ENCODE measurements at places on chromosomes 1 and 21.

GRCh38 chr1:164958982-164959768 is 397.3 kb downstream of the LMX1A start:
- DNase-seq: no peak

DNA sequence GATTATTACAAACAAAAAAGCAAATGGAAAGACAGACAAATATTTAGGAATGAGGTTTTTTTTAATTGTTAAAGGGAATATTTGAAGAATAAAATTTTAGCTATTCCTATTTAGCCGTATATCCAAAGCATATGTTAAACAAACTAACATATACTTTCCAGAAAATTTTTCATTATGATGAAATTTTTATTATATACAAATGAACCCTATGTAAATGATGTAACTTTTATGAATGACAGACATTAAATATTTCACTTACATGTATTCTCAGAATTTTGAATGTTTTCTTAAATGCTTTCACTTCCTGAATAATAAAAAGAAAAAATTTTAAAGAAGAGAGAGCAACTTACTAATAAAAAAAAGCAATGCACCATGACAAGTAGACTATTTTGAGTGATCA is 15.8 kb downstream of the LHX9 start:
- no peak for DNase-seq

GRCh38 chr1:167599957-167600581 is 30.0 kb upstream of the RCSD1 start:
- no peak for DNase-seq

GRCh38 chr1:109717729-109718128 is 5.7 kb downstream of the GSTM5 start:
- no peak for DNase-seq

DNA sequence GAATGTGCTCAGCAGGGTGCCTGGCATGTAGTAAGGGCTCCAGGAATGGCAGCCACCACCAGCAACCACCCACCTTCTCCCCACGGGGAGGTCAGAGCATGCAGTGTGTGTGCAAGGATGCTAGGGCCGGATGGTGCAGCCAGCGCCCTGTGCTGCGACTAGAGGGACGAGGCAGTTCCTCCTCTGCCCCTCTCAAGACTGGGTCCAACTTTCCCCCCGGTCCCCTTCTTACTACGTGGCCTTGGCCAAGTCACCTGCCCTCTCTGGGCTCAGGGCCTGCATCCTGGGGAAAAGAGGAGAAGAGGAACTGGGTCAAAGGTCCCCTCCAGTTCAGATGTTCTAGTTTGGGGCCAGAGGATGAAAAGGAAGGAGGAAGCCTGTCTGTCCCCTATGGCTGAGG is 71.6 kb upstream of the TARDBP start:
- DNase-seq: no peak

GRCh38 chr1:144101397-144102045 is 129.7 kb upstream of the FAM72C start:
- peak; percentile 7 for DNase-seq

- DNase-seq: peak; percentile 15
Observed at GRCh38 chr1:89632657-89633247, at the start of gene LRRC8C. Gene LRRC8C (plus strand): TSS chr1:89633120. CDS start chr1:89686474, 53,354 bp downstream.

DNA sequence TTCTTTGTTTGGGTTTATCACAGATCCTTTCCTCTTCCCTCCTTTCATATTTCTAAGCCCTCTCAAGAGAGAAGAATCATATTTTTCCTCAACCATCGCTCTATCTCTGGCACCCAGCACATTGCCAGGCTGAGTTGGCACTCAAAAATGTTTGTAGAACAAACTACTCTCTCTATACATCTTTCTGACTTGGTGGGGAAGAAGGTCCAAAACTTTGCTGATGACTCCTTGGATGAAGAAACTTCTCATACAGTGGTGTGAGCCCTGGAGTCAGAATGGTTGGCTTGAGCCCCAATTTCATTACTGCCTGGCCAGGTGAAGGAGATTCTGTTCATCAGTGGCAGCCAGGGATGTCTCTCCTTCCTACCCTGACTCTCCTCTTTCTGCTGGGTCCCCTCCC is 11.9 kb downstream of the ALX3 start:
- DNase-seq: no peak

- DNase-seq: no peak
Observed at GRCh38 chr1:202462342-202463076, 114.0 kb downstream of the PPP1R12B start.

DNA sequence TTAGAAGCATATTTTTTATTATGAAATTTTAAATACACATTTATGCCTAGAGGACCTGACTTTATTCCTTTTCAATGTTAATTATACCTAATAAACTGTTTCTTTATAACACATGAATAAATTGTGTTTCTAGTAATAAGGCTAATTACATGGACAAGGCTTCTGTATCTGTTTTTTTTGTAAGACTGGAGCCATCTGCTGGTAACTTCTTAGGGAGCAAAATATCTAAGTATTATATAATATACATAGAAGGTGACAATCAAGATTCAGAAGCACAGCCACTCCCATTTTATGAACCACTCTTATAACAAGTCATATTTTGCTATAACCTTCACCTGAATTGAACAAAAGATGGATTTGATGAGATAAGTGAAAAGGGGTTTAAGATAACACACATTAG is 84.2 kb downstream of the LBR start:
- no peak for DNase-seq

- no peak for DNase-seq
Observed at GRCh38 chr1:1664941-1665814, 6.4 kb upstream of the CDK11B start.

GRCh38 chr1:158191299-158191698 is 10.6 kb downstream of the CD1D start:
- no peak for DNase-seq

DNA sequence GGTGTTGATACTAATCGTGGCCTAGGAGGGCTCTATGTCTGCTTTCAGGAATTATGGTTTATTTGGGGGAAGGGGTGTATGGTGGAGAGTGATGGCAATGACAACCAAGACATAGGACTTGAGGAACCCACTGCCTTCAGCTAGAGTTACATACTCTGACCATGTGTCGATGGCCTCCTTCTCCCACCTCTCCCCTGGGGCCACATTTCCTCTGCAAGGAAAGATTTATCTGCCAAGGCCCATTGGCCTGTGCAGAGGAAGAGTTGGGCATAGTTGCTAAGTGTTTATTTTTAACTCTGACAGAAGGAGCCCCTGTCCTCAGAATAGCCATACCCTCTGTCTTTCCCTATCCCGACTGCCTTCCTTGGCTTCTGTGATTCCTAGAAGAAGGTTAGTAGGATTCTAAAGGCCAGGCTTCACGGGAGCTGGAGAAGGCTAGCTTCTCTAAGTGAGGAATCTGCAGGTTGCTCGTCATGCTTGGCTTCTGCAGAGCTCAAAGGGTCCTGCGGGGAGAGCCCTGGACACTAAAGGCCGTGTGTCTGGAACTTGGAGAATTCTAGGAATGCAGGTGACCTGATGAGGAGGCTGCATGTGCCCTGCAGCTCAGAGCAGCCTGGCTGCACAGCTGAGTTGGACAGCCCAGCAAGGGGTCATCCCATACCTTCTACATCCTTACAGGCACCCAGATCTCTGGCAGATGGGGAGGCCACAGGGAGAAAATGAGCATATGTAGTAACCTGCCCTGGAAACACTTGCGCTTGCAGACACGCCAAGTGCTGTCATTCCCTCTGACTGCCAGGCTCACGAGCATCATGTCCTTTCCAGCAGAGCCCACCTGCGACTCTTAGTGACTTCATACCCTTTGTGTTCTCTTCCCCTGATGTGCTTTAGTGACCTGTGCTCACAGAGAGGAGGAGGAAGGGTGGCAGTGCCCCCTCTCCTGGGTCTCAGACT is 9.7 kb downstream of the MAPKAPK2 start:
- DNase-seq: no peak

GRCh38 chr1:177077734-177078499 is 86.6 kb downstream of the ASTN1 start:
- DNase-seq: no peak

GRCh38 chr1:225280563-225280962 is 147.3 kb downstream of the LBR start:
- DNase-seq: no peak

DNA sequence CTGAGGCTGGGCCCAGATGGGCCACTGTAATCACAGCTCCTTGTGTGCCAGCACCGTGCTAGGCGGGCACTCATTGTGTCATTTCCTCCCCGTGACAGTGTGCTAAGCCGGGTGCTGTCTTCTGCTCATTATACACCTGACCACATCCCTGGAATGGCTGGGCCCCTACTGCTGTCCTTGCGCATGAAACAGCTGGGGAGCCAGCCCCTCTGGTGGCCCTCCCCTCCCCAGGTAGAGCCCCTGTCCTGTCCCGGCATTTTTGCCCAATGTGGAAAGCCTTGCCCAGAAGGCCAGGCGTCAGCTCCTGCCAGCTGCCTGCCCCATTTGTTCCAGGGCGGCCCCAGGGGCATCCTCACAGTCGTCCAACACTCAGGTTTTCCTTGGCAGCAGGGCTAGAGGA is 107.4 kb upstream of the CASZ1 start:
- no peak for DNase-seq

- no peak for DNase-seq
Observed at GRCh38 chr1:156643778-156644092, 1.8 kb downstream of the BCAN start.

DNA sequence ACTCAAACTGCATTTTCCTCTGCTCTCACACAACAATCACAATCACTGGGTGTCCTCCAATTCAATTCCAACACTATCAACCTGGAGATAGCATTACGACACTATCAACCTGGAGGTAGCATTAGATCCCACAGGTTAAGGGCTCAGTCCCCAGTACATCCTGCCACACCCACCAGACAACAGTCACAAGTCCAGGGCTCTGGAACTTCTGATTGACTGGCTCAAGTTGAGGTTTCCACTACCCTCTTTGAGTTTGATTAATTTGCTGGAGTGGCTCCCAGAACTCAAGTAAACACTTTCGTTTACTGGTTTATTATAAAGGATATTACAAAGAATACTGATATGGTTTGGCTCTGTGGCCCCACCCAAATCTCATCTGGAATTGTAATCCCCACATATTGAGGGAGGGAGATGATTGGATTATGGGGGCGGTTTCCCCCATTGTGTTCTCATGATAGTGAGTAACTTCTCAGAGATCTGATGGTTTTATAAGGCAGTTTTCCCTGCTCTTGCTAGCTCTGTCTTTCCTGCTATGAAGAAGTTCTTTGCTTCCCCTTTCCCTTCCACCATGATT is 49.6 kb upstream of the ARHGAP29 start:
- no peak for DNase-seq
